ENCODE measurements at places on chromosomes 16 and 17.
A peak's percentile ranks its signal among the peaks of the same experiment; 100 is the strongest.

GRCh38 chr16:85166281-85166680, 54.0 kb upstream of the CIBAR2 start:
- no peak for DNase-seq

DNA sequence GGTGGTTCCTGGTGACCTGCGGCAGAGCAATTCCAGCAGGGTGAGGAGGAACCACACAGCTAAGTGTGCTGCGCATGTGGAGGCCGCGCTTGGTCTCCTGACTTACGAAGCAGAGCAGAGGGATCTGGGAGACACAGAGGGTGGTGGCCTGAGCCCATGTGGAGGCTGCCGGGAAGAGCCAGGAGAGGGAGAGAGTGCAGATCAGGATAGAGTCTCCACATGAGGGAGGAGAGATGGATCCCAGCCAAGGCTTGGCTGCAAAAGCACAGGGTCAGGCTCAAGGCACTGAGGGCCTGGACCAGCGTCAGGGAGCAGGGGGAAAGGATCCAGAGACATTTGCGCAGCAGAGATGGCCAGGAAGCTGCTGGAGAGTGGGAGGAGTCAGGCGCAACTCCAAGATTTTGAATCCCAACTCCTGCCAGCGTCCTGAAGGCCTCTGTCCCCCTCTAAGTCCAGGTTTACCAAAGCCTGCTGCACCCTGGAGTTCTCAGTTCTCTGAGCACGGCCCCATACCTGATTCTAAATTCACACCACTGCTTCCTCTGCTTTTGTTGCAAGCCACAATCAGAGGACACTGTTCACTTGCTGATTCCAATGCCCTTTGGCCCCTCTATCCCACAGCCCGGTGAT, 11.3 kb upstream of the MLLT6 start:
- no peak for DNase-seq

DNA sequence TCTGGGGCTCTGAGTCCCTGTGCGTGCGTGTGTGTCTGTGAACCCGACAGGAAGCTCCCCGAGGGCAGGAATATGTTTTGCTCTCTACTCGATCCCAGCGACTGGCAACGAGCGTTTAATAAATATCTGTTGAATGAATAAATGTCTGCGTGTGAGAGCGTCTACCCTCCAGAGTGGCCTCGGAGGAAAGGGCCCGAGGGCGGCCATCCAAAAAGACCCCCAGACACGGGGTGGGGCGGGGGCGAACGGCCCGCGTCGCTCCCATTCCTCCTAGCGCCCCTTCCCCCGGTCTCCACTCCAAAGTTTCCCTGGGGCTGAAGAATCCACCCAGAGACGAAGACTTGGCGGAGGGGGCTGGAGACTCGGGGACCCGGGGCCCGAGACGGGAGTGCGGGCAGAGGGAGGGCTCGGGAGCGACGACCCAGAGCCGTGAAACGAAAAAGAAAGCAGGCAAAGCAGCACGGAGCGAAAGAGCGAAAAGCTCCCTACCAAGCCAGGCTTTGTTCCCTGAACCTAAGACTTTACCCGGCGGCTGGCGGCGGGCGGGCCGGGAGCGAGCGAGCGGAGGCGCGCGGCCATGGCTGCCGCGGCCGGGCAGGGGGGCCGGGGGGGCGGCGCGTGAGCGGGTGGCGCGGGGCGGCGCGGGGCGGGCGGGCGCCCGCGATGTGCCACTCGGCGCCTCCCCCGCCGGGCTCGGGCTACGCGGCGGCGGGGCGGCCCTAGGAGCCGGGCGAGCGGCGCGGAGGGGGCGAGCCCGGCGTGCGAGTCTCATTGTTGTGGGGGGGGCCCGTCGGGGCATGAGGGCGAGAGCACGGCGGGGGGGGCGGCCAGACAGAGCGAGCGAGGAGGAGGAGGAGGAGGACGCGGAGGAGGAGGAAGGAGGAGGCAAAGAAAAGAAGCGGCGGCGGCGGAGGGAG, at the start of gene MLLT6:
TSS of gene MLLT6 (plus strand) at position 668 of the 917 bp plus-strand sequence. CDS start 360 bp downstream, outside the sequence.
- peak; percentile 76 for DNase-seq

DNA sequence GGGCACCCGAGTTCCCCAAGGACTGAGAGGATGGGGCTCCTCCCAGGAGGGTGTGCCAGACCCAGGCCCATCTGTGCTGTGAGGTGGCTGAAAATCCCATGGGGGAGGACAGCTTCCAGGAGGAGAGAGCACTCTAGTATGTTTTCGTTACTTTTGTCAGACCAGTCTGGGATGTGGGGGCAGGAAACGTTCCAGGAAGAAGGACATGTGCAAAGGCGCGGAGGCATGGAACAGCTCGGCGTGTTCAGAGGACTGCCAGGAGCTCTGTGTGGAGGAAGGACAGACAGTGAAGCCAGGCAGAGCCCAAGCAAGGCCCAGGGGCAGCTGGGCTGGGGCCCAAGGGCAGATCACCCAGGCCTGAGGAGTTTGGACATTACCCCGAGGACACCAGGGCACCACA, 7.0 kb downstream of the CA4 start:
- DNase-seq = no peak

DNA sequence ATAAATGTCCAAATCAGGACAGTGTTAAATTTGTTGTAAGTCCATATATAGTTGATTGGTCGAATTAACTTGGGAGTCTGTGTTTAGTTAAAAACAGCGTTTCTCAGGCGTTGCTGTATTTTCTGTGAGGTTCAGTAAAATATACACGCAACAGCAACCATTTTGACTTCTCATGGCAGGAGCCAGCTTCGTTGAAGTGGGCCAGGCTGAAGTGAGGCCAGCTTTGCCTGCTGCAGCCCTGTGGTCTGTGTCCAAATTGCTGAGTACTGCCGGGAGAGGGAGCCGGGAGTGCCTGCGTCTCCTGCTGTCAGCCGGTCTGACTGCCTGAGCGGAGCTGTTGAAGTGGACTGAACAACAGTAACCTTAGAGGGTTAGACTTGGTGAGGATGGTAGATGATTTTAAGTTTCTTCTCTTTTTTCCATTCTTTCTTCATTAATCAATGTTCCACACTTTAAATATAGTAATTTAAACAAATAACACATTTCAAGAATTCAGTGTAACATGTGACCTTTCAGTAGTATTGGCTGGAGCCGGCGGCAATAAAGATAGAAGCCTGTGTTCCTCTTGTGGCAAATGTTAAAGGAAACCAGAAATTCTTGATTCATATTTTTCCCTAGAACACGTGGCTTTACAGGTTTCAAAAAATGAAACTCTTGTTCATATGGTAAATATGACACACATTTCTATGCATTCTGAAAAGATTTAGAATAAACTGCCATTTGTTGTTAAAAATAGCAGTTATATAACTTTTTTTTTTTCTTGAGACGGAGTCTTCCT, 37.0 kb upstream of the ZNF750 start:
- no peak for DNase-seq

GRCh38 chr16:26594666-26595065, 472.1 kb upstream of the C16orf82 start:
- no peak for DNase-seq

DNA sequence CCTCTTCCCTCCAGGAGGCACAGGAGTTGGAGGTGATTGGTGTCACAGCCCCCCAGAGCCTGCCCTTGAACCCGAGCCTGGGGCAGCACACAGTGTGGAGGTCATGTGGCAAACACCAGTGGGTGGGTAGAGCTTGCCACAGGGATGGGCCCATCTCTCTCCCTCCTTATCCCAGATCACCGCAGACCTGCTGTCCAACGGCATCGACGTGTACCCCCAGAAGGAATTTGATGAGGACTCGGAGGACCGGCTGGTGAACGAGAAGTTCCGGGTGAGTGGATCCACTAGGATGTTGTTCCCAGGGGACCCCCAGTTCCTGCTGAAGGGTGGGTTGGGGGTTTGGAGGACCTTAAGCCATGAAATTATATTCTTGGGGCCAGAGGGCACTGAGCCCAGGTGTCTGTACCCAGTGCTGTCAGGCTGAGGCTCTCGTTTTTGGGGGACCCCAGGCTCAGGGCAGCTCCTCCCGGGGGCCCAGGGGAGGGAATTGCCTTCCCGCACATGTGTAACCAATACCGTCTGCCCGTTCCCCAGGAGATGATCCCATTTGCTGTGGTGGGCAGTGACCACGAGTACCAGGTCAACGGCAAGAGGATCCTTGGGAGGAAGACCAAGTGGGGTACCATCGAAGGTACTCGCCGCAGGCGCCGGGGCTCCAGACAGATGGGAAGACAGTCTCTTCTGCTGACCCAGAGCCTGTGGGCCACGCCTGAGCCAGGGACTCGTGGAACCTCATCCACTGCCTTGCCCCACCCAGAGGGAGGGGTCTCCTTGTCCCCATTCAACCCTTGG, 351.9 kb downstream of the SEC14L1 start:
- DNase-seq = no peak

- DNase-seq = no peak
These were observed 104.2 kb downstream of the CDK5R1 start for GRCh38 chr17:32590974-32591373.

DNA sequence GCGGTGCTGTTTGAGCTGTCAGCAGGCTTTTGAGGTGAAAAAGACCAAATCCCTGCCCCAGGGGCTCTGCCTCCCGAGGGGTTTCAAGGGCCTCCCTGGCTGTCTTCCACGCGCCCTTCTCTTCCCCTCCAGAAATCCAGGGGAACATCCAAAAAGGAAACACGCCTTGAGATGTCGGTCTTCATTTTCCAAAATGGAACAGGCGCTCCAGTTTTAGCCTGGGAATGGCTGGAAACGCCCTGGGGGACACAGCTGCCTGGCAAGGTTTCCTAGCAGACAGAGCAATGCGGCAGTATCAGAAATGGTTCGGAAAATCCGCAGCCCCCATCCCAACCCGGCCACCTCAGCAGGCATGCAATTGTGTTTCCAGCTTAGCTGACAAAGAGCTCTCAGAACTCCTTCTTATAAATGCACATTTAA, 16.6 kb upstream of the LITAF start:
- DNase-seq = no peak

DNA sequence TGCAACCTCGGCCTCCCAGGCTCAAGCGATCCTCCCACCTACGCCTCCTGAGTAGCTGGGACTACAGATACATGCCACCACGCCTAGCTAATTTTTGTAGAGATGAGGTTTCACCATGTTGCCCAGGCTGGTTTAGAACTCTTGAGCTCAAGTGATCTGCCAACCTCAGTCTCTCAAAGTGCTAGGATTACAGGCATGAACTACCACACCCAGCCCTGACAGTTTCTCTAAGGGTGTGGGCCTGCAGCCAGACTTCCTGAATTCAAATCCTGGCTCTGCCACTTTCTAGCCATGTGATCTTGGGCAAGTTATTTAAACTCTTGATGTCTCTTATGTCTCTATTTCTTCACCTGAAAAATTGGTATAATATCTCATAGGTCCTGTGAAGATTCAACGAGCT, 5.6 kb downstream of the CUEDC1 start:
- DNase-seq = no peak

- no peak for DNase-seq
These were observed 34.8 kb downstream of the PEMT start for GRCh38 chr17:17556671-17557070.

GRCh38 chr17:56913353-56913866, 439 bp downstream of the TRIM25 start:
- no peak for DNase-seq

GRCh38 chr17:66716236-66717026, 118.5 kb upstream of the CACNG5 start:
- no peak for DNase-seq

- no peak for DNase-seq
These were observed 26.4 kb downstream of the TTLL6 start for GRCh38 chr17:48790607-48791127.

DNA sequence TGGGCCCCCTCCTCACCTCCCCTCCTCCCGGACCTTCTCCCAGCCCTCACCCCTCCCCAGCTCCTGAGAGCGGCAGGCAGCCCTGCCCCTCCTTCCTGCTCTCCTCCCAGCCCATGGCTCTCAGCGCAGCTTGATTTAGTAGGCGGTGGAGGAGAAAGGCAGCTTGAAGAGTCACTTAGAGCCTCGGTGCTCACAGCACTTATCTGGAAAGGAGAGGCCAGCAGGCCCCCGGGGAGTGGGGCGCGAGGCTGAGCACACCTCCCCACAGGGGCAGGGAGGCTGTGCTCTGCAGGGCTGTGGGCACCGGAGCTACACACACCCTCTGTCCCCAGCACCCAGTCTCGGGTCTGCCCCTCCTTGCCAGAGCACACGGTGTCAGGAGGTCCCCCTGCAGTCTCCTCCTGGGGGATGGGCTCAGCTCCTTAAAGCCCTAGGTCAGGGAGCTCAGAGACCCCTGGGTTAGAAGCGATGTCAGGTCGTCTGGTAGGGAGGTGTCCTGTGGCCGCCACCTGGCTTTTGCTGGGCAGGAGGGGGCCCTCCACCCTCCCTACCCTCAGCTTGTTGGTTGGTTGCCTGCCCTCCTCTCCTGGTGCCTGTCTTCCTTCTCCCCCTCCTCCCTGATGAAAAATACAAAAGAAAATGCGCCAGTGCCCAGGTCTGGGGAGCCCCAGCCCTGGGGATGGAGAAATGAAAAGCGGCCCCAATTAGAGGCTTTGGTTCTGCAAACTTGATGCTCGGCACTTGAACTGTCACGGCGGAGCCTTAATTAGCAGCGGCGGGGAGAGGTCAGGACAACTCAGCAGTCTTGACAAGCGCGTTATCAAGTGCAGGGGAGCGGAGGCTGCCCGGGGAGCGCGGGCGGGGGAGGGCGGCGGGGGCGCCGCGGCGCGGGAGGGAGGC, 151.1 kb upstream of the GSE1 start:
- DNase-seq = no peak

- peak; percentile 23 for DNase-seq
These were observed 7.9 kb downstream of the ENGASE start for GRCh38 chr17:79082311-79083190.

DNA sequence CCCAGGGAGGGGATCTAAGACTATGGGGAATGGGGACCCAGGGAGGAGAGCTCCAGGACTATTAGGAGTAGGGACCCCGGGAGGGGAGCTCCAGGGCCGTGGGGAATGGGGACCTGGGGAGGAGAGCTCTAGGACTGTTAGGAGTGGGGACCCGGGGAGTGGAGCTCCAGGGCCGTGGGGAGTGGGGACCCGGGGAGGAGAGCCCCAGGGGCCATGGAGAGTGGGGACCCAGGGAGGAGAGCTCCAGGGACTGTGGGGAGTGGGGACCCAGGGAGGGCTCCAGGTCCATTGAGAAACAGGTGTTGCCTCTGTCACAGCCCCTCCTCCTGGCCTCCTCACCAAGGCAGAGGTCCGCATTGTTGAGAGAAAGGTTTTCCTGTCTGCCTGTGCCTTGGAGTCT, 16.0 kb downstream of the MPRIP start:
- no peak for DNase-seq

DNA sequence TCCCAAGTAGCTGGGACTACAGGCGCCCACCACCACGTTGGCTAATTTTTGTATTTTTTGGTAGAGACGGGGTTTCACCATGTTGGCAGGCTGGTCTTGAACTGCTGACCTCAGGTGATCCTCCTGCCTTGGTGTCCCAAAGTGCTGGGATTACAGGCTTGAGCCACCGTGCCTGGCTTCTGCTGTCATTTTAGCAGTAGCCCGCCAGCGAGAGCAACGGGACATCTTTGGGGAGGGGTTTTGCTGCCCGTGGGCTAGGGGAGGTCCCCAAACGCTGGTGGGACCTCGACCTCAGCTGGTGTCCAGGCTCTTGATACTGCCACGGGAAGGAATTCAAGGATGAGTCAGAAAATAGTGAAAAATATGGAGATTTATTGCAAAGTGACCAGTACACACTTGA, 108.1 kb upstream of the CACNG5 start:
- no peak for DNase-seq

GRCh38 chr16:51565184-51565583, 414.1 kb upstream of the SALL1 start:
- DNase-seq = no peak

- no peak for DNase-seq
These were observed 26.9 kb downstream of the HSD17B2 start for GRCh38 chr16:82061861-82062525.

All from activated effector memory CD4-positive, alpha-beta T cell treated with Interleukin-2 at 50 U/mL for 16 hours (primary cell).